ENCODE measurements at places on chromosomes 3 and 15.

DNA sequence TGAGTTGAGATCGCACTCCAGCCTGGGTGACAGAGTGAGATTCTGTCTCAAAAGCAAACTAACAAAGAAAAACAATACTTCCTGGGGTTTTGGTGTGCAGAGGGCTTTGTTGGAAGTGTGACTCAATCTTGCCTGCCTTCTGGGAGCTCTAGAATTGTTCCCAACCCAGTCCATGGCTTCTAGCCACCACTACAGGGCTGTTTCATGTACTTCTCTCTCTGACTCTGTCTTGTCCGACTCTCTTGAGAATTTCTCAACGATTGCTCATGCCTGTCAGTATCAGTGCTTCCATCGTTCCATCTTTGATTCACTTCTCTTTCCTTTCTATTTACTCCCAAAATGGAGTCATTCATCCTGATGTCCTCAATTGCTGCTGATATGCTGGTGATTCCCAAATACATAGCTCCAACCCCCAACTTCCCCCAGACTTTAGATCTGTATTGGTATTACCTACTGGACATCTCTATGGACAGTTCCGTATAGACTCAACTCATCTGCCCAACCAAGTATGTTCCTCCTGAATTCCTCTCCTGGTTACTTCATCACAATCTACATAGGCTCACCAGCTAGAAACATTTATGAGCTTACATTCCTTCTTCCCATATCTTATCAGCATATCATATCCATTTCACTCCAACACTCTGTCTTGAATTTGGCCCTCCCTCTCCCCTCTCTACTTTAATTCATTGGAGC lies 1.8 kb upstream of the AP2M1 start:
- DNase-seq = no peak

GRCh38 chr3:171776411-171776810 lies 33.9 kb downstream of the PLD1 start:
- no peak for DNase-seq

- DNase-seq = no peak
These were observed 67.2 kb upstream of the DLG1 start for GRCh38 chr3:197365586-197365985.

- DNase-seq = no peak
These were observed 26.9 kb downstream of the MCTP2 start for GRCh38 chr15:94258246-94258645.

GRCh38 chr3:7607676-7608075 lies 746.8 kb downstream of the GRM7 start:
- DNase-seq = no peak

All from hematopoietic multipotent progenitor cell treated with erythropoietin and hydrocortisone succinate and interleukin-3 and kit ligand, for 15 days (in vitro differentiated cells).